ENCODE measurements at places on chromosomes 1 and 21. TPM values are rescaled to one million over a fixed set of nuclear protein-coding genes. Genes with fewer than 3 reads are reported as not detected.

The CTTNBP2NL gene
- 38.5 TPM for total RNA-seq

- H3K4me1 ChIP-seq = no peaks in the 10 kb centered on the region
- no peak for DNase-seq
- no peaks in the 10 kb centered on the region for H3K27me3 ChIP-seq
- no peaks in the 10 kb centered on the region for H3K36me3 ChIP-seq
- no peak overlapping the region for H3K27ac ChIP-seq
Measured at GRCh38 chr1:94000510-94001282, 91.5 kb upstream of the GCLM start.

DNA sequence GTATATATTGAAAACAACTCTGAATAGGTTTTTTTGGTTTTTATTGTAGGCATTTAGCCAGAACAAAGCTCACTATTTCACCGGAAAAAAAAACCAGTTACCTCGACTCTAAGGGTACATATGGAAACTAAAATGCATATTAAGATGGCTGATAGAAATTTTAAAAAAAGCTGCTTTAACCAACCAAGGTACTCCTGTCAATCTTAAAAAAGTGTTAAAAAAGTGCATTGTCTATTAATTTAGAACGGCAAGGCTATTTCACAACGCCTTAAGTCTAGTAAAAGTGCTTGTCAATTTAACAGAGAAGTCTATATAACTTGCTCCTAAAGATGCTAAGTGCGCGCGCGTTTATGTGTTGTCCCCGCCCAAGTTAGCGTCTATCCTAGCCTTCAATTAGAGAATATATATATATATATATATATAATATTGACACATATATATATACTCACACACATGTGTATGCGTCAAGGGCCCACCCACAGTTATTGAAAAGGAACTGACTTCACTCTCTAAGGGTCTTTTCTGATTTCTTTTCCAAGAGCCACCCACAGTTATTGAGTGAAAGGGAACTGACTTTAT, 934 bp downstream of the ASPM start:
- H3K4me1 ChIP-seq = peaks cover 5% of the 10 kb centered on the region
- H3K4me3 ChIP-seq = no peak overlapping the region
- H3K27ac ChIP-seq = no peak overlapping the region
- no peaks in the 10 kb centered on the region for H3K36me3 ChIP-seq
- DNase-seq = no peak
- H3K27me3 ChIP-seq = no peaks in the 10 kb centered on the region

The IL20 gene
- not detected for total RNA-seq

GRCh38 chr1:99869304-99869703, 19.1 kb downstream of the AGL start:
- DNase-seq = peak; percentile 3
- no peaks in the 10 kb centered on the region for H3K27me3 ChIP-seq
- no peak overlapping the region for H3K27ac ChIP-seq

The AMPD1 gene
- not detected for total RNA-seq

The CYB561D1 gene
- 13.6 TPM for total RNA-seq

DNA sequence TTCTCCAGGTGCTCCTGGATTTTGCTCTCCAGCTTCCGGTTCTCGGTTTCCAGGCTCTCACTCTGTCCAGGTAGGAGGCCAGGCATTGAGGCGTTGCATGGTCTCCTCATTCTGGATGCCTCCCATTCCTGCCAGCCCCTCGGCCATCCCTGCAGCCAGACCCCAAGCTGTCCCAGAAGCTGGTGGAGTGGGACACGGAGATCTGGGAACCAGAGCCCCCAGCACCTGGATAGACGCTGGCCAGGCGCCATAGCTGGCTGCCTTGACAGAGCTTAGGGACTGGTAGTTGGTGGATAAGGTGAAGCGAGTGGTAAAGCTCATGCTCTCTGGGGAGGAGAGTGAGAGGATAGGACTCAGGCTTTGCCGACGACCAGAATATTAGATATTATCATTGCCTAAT, 29.6 kb downstream of the RAP1A start:
- no peaks in the 10 kb centered on the region for H3K27me3 ChIP-seq
- no peaks in the 10 kb centered on the region for H3K4me1 ChIP-seq
- H3K36me3 ChIP-seq = no peaks in the 10 kb centered on the region
- no peak for DNase-seq

GRCh38 chr21:14353726-14354125, 29.2 kb downstream of the HSPA13 start:
- no peaks in the 10 kb centered on the region for H3K4me1 ChIP-seq
- no peak for DNase-seq
- H3K27ac ChIP-seq = no peak overlapping the region
- H3K27me3 ChIP-seq = no peaks in the 10 kb centered on the region

GRCh38 chr21:44749116-44749758, 37.9 kb upstream of the TSPEAR start:
- no peak overlapping the region for H3K27ac ChIP-seq
- H3K4me3 ChIP-seq = no peak overlapping the region
- H3K27me3 ChIP-seq = no peaks in the 10 kb centered on the region
- no peaks in the 10 kb centered on the region for H3K36me3 ChIP-seq
- H3K4me1 ChIP-seq = peaks cover 2% of the 10 kb centered on the region

DNA sequence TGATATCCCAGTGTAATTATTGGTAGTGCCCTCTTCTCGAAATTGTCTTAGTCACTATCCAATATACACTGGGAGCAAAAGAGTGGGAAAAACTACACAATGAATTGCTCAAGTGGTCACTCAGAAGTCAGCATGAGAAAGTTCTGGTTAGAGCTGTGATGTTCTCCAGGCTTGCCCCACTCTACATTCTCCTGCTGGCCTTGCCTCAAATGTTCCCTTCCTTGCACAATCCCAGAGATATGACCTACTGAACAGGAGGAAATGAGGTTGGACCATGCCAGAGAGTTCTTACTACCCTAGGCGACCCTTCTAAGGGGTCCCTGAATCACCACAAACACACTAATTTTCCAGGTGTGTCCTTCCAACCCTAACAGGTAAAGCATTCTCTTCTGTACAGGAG, 40.8 kb downstream of the GLUL start:
- DNase-seq = no peak
- H3K4me3 ChIP-seq = no peak overlapping the region
- H3K27me3 ChIP-seq = no peaks in the 10 kb centered on the region
- peaks cover 3% of the 10 kb centered on the region for H3K4me1 ChIP-seq
- no peaks in the 10 kb centered on the region for H3K36me3 ChIP-seq

The FTCD gene
- total RNA-seq = 0.43 TPM

The RGS13 gene
- total RNA-seq = 0.48 TPM

The AIRE gene
- total RNA-seq = 0.37 TPM

- no peak overlapping the region for H3K27ac ChIP-seq
- H3K36me3 ChIP-seq = no peaks in the 10 kb centered on the region
- H3K4me1 ChIP-seq = no peaks in the 10 kb centered on the region
- H3K27me3 ChIP-seq = no peaks in the 10 kb centered on the region
Measured at GRCh38 chr21:15405214-15405613, 324.6 kb upstream of the USP25 start.

DNA sequence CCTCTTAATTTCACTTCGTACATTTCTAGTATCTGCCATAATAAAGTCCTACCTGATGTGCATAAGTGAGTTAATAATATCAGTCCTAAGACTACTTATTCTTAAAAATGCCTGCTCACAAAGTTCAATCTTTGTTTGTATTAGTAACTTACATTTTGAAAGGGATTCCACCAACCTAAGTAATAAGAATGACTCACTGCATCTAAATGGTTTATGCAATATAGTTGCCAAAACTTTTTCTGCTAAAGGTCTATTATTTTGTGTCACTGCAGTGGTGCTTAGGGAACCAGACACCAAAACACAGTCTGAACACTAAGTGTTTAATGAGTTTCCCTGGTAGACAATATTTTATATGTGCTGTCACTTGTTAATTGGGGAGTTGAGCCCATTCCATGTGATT, 1.8 kb downstream of the ZNF669 start:
- H3K4me3 ChIP-seq = no peak overlapping the region
- H3K36me3 ChIP-seq = peaks cover 33% of the 10 kb centered on the region
- H3K27ac ChIP-seq = no peak overlapping the region
- no peaks in the 10 kb centered on the region for H3K27me3 ChIP-seq
- no peaks in the 10 kb centered on the region for H3K4me1 ChIP-seq

- H3K4me1 ChIP-seq = peaks cover 29% of the 10 kb centered on the region
- peak overlapping the region; percentile 86 for H3K27ac ChIP-seq
- no peaks in the 10 kb centered on the region for H3K27me3 ChIP-seq
- peaks cover 24% of the 10 kb centered on the region for H3K36me3 ChIP-seq
- peak overlapping the region; percentile 79 for H3K4me3 ChIP-seq
Measured at GRCh38 chr1:153775458-153776327, 486 bp downstream of the SLC27A3 start.

The SLC9C2 gene
- 0.97 TPM for total RNA-seq

GRCh38 chr1:165844114-165844798, 16.8 kb downstream of the UCK2 start:
- H3K4me1 ChIP-seq = peaks cover 15% of the 10 kb centered on the region
- no peak for DNase-seq
- H3K27me3 ChIP-seq = no peaks in the 10 kb centered on the region

The PDPN gene
- 27.9 TPM for total RNA-seq

DNA sequence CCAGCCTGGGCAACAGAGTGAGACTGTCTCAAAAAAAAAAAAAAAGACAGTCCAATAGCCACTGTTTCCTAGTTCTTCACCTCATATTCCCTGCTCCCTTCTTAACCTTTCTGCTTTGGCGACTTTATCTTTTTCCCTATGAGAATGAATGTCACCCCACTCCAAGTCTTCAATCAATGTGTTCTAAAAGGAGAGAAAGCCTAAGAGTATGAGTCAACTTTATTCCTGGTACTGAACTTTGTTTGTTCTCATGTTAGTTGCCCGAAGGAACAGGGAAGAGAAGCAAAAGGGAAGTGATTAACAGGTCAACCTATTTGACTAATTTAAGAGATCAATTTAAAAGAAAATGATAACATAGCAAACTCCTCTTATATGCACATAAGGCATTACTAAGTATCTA, 39.9 kb upstream of the SLC16A1 start:
- no peaks in the 10 kb centered on the region for H3K27me3 ChIP-seq
- no peak overlapping the region for H3K27ac ChIP-seq
- H3K36me3 ChIP-seq = peaks cover 5% of the 10 kb centered on the region
- H3K4me3 ChIP-seq = no peak overlapping the region
- no peak for DNase-seq

- peak; percentile 39 for DNase-seq
- H3K27ac ChIP-seq = no peak overlapping the region
- H3K27me3 ChIP-seq = no peaks in the 10 kb centered on the region
- H3K4me1 ChIP-seq = no peaks in the 10 kb centered on the region
Measured at GRCh38 chr1:3283849-3284248, 170.6 kb upstream of the ARHGEF16 start.

The LINGO4 gene
- 0.40 TPM for total RNA-seq

The ANKRD35 gene
- 3.7 TPM for total RNA-seq

DNA sequence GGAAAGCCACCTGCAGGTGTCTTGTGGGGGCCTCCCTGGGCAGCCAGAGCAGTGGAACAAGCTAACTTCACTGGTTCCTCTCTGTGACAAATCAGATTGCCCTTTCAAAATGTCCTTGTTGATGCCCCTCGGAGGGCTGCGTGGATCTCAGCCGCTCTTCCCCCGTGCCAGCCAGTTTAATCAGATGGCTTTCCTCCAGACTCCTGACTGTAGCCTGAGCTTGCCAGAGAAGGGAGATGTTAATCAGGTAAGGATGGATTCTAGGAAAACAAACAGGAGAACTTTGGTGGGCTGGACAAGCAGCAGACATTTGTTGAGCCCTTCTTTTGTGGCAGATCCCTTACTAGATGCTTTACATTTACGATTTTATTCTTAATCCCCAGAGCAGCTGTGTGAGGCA, 88.2 kb downstream of the DMRTA2 start:
- DNase-seq = no peak
- no peak overlapping the region for H3K4me3 ChIP-seq
- H3K4me1 ChIP-seq = no peaks in the 10 kb centered on the region
- no peaks in the 10 kb centered on the region for H3K36me3 ChIP-seq

GRCh38 chr1:74474585-74474984, 37.8 kb downstream of the LRRC53 start:
- no peak for DNase-seq
- H3K36me3 ChIP-seq = no peaks in the 10 kb centered on the region
- no peaks in the 10 kb centered on the region for H3K27me3 ChIP-seq
- no peaks in the 10 kb centered on the region for H3K4me1 ChIP-seq
- H3K27ac ChIP-seq = peak overlapping the region; percentile 41

GRCh38 chr1:25993197-25993951, 4.5 kb downstream of the PAFAH2 start:
- H3K36me3 ChIP-seq = peaks cover 7% of the 10 kb centered on the region
- no peaks in the 10 kb centered on the region for H3K4me1 ChIP-seq
- no peak overlapping the region for H3K4me3 ChIP-seq
- no peak overlapping the region for H3K27ac ChIP-seq

The PCP4L1 gene
- 3.6 TPM for total RNA-seq

GRCh38 chr1:42183957-42184268, 19.4 kb upstream of the GUCA2A start:
- no peaks in the 10 kb centered on the region for H3K27me3 ChIP-seq
- H3K27ac ChIP-seq = no peak overlapping the region
- no peak overlapping the region for H3K4me3 ChIP-seq
- DNase-seq = no peak
- peaks cover 17% of the 10 kb centered on the region for H3K36me3 ChIP-seq

The HMGB4 gene
- not detected for total RNA-seq

The NGF gene
- total RNA-seq = 0.40 TPM

The AADACL3 gene
- not detected for total RNA-seq

The SVBP gene
- 12.5 TPM for total RNA-seq

- no peaks in the 10 kb centered on the region for H3K27me3 ChIP-seq
- no peak overlapping the region for H3K4me3 ChIP-seq
- H3K27ac ChIP-seq = no peak overlapping the region
- no peak for DNase-seq
Measured at GRCh38 chr1:66778266-66778665, 22.8 kb downstream of the INSL5 start.

The CRYBG2 gene
- 3.8 TPM for total RNA-seq

The PRAMEF11 gene
- not detected for total RNA-seq

- H3K27me3 ChIP-seq = no peaks in the 10 kb centered on the region
- DNase-seq = no peak
- peaks cover 7% of the 10 kb centered on the region for H3K4me1 ChIP-seq
- H3K4me3 ChIP-seq = peak overlapping the region; percentile 24
- peak overlapping the region; percentile 88 for H3K27ac ChIP-seq
- peaks cover 6% of the 10 kb centered on the region for H3K36me3 ChIP-seq
Measured at GRCh38 chr1:181090641-181091126, 2.2 kb downstream of the IER5 start.

The AGO4 gene
- 37.3 TPM for total RNA-seq

- H3K36me3 ChIP-seq = no peaks in the 10 kb centered on the region
- H3K27me3 ChIP-seq = no peaks in the 10 kb centered on the region
- H3K4me1 ChIP-seq = no peaks in the 10 kb centered on the region
- DNase-seq = no peak
Measured at GRCh38 chr21:45864436-45864835, 117.1 kb upstream of the COL6A1 start.

DNA sequence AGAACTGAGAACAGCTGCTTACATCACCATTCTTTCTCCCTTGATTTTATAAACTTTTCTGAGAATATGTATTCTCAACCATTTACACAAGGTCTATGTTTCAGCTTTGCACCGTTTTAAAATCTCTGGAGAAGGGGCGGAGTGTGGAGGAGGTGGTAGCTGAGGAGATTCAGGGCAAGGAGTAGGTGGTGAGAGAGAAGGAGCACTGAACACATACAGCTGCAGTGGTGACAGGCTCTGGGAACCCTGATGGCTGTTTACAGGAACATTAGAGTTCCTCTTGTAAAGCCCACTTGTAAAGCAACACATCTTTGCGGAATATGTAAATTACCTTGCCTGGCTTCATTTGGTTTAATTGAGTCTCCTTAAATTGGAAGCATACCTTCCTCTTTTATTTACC, 89.7 kb downstream of the SMYD2 start:
- DNase-seq = no peak
- no peaks in the 10 kb centered on the region for H3K27me3 ChIP-seq
- H3K36me3 ChIP-seq = peaks cover 18% of the 10 kb centered on the region
- peaks cover 10% of the 10 kb centered on the region for H3K4me1 ChIP-seq
- H3K4me3 ChIP-seq = no peak overlapping the region

All from lung (tissue), 17 donors.